ENCODE measurements at places on chromosomes 2 and 18.

GRCh38 chr2:42973726-42974125 is 181.3 kb upstream of the HAAO start:
- no peak for DNase-seq

- peak; percentile 72 for DNase-seq
Measured at GRCh38 chr2:68828887-68829708, 42.1 kb downstream of the BMP10 start.

DNA sequence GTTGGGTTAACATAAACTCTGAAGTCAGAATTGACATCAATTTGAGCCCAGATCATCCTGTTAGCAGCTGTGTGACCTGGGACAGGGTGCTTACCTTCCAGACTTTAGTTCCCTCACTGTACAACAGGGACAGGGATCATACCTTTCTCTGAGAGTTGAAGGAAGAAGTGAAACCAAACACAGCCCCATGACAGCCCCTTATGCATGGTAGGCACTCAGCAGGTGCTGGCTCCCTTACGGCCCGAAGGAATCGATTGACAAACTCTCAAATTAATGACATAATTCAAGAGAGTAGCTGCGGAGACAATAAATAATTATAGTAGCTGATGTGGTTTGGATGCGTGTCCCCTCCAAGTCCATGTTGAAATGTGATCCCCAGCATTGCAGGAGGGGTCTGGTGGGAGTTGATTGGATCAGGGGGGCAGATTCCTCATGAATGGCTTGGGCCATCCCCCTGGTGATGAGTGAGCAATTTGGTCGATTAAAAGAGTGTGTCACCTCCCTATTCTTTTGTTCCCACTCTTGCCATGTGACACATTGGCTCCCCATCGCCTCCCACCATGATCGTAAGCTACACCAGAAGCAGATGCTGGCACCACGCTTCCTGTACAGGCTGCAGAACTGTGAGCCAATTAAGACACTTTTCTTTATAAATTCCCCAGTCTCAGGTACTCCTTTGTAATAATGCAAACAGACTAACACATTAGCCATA is 72.4 kb downstream of the ODC1 start:
- no peak for DNase-seq

DNA sequence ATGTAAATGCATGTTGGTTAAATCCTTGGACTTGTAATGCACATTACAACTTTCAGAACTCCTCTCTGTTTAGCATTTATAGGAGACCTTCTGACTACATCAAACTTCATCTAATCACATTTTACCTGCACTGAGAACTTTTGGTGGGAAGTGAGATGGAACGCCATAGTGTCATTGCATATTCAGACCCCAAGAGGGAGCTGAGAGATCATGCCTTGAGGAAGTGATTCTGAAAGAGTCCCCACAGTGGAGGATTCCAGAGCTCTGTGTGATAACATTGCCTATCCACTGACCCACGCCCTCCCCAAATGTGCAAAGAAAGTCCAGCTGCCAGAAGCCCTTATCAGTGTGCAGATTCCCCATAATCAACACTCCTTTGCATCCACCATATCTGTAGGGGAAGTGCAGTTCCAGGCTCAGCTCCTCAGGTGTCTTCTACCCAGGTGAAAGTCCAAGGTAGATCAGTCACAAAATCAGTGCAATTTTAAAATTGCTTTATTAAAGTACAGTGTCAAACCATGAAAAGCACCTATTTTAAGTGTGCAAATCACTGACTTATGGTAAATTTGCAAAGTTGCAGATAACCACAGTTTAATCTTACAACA is 212.4 kb downstream of the RPIA start:
- DNase-seq: no peak

DNA sequence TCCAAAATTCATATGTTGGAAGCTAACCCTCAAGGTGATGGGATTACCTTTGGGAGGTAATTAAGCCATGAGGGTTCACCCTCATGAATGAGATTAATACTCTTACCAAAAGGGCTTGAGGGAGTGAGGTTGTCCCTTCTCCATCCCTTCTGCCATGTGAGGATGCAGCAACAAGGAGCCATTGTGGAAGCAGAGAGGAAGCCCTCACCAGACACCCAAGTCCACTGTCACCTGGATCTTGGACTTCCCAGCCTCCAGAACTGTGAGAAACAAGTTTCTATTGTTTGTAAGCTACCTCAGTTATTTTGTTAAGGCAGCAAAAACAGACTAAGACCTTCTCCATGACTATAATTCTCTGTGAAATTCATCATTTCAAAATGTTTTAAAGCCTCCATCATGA is 125.7 kb downstream of the FAM124B start:
- DNase-seq: no peak

- DNase-seq: no peak
Measured at GRCh38 chr2:134412639-134412999, 158.7 kb downstream of the MGAT5 start.

GRCh38 chr2:12487253-12488004 is 229.3 kb upstream of the TRIB2 start:
- DNase-seq: no peak

GRCh38 chr2:226661789-226662545 is 137.7 kb downstream of the IRS1 start:
- no peak for DNase-seq

DNA sequence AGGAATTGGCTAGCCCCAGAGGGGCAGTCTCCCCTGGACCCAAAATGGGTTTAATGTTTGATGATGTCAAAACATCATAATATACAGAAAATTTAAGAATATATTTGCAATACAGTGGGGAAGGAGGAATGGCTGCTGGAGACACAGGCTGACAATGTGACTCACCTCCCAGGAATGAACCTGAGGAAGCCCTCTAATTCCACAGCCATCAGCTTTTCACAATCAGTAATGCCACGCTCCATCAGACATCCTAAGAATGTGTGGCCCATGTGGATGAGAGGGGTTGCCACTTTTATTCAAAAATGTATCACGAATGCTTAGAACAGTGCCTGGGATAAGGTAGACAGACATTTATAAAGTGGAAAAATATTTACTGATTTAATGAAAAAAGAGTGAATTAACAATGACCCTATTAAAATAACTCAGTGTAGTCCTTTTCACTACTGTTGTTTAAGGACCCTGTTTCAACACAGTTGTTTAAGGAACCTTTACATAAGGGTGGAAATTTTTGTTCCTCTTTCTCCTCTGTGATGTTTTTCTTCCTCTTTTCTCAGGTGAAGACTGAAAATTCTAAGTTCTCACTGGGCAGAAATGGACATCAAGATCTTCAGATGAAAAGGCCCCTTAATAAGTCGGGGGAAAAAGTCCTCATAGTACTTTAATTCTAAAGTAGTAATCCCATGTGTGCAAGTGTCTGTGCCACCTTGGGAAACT is 17.5 kb upstream of the TMEM163 start:
- DNase-seq: no peak

- no peak for DNase-seq
Measured at GRCh38 chr18:63074981-63075404, 244.6 kb downstream of the BCL2 start.

- no peak for DNase-seq
Measured at GRCh38 chr2:179655627-179656026, 205.8 kb downstream of the ZNF385B start.

DNA sequence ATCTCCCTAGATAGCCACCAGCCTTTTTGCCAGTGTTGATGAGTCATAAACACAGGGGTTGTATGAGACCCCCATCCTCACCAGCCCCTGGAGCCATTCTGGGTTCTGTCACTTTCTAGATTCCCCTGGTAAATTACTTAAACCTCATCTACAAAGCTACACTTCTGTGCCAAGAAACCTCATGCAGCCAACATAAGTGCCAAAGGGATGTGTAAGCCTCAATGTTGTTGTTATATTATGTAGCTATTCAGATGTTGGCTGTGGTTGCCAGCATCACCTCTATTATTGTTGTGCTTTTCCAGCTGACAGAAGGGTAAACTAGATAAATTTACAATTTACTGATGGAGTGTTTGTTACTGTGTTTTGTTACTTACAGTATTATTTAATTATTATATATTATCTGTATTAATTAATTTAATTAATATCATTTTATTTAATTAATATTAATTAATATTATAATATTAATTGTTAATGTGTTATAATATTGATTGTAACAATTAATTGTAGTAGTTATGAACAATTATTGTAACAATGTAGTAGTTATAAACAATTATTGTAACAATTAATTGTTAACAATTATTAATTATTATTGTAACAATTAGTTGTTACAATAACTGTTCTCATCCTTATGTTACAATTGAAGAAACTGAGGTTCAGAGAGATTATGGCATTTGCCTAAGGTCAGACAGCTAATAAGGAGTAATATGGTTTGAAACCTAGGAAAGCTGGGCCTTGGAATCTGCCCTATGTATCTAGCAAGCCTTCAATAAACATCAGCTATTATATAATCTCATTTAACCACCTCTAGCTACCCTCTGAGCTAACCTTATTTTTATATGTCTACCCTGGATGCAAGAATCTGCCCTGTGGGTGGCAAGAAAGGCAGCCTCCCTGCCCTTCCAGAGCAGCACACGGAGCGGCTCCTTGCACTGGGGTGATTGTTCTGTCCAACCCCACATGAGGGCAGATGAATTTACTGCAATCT is 36.1 kb downstream of the PSTPIP2 start:
- no peak for DNase-seq

DNA sequence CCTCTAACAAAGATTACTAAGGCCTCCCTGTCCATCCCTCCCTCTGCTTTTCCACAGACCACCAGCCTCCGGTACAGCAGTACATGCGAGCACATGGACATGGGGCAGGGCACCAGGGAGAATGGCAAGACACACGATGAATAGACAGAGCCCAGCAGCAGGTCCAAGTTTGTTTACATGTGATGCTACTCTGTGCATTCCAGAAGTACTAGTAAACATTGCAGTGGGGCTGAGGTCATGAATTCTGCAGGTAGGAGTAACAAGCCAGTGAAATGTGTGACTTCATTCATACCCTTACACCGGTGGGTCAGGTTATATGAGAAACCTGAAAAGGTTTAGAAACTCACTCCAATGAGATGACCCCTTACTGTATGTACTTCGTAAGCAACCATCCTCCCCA is 205.7 kb downstream of the BCL11A start:
- DNase-seq: no peak

DNA sequence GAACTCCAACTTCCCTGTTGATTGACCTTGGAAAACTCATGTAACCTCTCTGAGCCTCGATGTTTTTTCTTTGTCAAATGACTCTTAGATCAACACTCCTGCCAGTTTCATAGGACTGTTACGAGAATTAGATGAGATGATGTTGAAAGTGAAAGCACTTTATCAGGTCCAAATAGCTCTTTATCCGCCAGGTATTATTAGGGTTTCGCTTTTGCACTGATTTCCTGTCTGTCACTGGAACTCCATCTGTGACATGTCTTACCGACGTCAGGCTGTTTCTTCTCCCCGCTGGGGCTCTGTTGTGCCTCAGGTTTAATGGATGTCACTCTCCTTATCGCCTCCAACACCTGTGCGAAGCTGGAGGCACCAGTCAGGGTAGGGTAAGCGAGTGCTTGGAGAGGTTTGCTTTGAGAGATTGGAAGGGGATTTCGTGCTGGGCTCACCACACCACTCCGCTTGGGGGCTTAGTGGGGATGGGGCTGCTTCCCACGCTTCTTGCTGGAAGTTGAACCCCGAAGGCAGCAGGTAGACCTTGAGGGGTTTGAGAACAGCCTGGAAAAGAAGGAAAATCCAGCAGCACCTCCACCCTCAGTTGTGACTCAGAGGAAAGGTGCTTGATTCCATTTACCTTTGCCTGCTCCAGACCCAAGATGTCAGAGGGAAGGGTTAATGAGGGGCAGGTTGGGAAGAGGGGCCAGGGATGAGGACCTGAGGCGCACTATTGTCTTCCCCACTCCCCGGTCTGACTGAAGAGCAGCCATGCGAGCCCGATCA is 4.3 kb downstream of the GAD1 start:
- DNase-seq: no peak

GRCh38 chr18:4134700-4135099 is 320.4 kb downstream of the DLGAP1 start:
- no peak for DNase-seq

- no peak for DNase-seq
Measured at GRCh38 chr2:28567061-28567471, 71.2 kb downstream of the PLB1 start.

DNA sequence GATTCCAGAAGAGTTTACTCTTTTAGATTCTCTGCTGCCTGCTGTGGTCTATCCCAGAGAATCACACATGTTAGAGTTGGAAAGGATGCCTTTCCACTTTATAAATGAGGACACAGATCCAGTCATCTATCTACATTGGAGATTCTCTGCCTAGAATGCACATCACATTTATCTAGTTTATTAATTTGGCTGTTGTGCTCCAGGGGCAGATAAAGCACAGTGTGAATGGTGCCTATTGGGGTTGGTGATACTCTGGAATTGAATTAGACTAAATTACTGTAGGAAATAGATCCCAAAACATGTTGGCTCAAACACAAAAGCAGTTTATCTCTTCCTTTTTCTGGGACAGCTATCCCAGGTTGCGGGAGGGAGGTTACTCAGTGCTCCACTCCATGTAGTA is 14.9 kb downstream of the SIX2 start:
- no peak for DNase-seq

- no peak for DNase-seq
Measured at GRCh38 chr2:85802354-85803103, 48.7 kb downstream of the ATOH8 start.

- no peak for DNase-seq
Measured at GRCh38 chr2:73516033-73516432, 126.2 kb downstream of the NAT8 start.

DNA sequence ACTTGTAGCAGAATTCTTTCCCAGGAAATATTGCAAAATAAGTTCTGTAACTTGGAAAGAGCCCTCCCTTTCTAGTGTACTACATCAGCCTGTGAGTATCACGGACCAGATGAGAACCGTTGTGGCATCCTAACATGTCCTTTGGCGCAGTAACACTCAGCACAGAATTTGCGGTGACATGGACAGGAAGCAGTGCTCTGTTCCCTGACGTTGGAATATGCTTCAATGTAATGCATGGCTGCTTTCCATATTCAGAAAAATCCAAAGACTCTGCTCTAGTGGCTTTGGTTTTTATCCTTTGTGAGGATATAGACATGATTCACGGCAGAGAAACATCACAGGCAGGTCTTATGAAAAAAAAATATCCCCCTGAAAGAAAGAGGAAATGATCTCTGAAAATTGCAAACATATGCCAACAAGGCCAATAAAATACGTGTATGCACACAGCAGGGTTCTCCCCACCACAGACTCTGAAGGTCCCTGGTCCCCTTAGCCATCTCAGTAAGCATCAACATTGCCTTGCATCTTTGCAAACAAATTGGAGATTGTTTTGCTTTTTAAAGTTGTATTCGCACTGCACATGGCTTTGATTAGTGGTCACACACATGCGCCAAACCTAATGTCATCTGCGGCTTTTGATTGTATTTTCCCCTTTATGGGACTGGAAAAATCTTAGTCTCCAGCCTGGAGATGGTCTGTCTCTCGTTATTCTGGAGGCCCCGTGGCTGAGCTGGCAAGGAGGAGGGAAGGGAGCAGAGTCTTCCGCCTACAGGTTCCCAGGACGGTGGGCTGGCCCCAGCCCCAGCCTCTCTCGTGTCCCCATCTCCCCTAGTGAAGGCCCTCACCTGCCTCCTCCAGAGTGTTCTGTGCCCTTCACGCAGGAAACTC is 122.9 kb downstream of the COPS8 start:
- DNase-seq: no peak

GRCh38 chr18:8081267-8081666 is 514.2 kb downstream of the PTPRM start:
- DNase-seq: no peak
